ENCODE measurements at places on chromosomes 1 and 21. TPM values are rescaled to one million over a fixed set of nuclear protein-coding genes. Genes with fewer than 3 reads are reported as not detected.

The PTGFR gene
- 28.7 TPM for total RNA-seq

The NCMAP gene
- 0.16 TPM for total RNA-seq

DNA sequence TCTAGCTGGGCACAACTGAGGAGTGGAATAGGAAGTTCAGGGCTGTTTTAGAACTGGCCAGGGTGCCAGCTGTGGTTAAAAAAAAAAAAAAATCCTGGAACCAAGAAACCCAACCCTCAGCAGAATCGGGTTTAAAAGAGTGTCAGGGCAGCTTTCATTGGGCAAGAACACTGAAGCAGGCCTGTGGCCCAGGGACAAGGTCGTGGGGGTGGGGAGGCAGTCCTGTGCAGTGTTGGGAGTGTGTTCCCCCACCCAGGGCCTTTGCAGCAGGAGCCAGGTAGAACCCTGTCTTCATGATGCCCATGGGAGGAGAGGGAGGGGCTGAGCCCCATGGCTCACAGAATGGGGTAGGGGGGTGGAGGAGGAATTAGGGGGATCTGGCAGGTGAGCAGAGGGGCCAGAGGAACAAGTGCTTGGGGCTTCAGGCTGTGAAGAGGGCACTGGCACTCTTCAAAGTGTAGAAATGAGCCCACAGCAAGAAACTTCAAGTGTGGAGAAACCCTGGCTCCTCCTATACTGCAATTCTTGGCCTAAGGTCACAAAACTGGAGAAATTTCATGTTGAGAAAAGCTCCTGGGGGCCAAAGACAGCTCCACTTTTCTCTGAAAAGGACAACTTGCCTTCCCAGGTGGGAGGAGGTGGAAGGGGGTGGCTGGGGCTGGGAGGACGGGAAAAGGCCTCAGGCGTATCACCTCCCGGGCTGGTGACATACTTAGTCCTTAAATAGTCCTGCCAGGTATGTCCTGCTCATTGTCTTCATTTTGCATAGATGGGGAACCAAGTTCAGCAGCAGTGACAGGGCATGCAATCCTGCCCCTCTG, 39.3 kb downstream of the KIAA1614 start:
- DNase-seq = no peak

DNA sequence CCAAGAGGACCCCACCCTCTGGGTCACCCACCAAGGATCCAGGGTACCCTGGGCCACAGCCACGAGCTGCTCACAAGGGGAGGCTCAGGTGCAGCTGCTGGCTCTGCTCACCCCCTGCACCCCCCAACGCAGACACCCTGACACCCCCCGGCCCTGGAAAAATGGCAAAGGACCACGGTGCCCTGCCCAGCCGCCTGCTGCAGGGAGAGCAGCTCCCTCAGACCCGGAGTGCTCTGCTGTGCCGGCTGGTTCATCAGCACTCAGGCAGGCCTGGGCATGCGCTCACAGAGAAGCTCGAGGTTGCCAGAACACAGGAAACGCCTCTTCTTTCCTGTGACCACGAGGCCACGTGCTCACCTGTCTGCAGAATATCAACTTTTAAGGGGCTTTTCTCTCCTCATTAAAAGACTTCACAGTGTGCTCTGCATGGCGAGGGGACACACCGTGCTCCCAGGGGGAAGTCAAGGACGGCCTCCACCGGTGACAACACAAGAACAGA, 4.3 kb upstream of the C1QTNF12 start:
- DNase-seq = no peak

DNA sequence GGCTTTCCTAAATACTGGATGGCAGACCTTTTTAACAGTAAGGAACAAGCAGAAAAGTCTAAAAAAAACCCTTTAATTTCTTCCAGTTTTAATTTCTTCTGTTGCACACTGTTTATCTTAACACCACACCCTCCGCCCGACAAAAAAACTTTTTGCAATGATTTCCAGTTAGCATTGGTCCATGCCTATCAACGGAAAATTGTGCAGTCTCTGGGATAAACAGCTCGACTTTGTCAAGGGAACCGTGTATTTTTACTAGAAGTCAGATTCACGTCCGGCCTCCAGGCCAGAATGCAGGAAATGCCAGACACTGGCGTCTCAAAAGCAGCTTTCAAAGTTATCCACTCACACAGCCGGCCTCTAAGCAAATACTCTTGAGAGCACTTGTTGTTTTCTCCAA, 378 bp upstream of the NUP210L start:
- peak; percentile 51 for DNase-seq

Data from urinary bladder (tissue), 4 donors.